ENCODE measurements at places on chromosomes 16 and 17.

- DNase-seq = no peak
These were observed 133.3 kb downstream of the PARN start for GRCh38 chr16:14496786-14497185.

DNA sequence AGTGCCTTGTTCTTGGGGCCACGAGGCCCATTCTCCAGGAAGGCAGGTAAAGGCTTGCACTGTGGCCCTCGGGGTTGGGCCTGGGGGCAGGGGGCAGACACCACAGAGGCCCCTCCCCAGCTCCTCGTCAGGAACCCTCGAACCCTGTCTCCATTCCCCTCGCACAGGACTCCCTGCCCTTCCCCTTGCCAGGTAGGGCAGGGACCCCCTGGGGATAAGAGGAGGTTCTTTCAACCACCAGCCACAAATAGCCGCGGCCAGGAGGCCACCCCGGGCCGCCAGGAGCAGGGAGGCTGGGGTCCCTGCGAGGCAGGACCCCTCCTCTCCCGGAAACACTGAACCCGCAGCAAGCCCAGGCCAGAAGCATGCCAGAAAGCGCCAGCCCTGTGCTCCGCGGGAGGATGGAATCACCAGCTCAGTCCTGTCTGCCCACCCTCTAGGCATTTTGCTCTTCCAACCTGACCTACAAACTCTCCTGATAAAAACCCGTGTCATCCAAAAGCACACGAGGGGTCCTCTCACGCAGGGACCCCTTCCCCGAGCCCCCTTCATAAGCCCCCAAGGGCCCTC is 45.6 kb downstream of the SLC47A1 start:
- no peak for DNase-seq

GRCh38 chr17:17060001-17060922 is 18.0 kb downstream of the MPRIP start:
- no peak for DNase-seq

DNA sequence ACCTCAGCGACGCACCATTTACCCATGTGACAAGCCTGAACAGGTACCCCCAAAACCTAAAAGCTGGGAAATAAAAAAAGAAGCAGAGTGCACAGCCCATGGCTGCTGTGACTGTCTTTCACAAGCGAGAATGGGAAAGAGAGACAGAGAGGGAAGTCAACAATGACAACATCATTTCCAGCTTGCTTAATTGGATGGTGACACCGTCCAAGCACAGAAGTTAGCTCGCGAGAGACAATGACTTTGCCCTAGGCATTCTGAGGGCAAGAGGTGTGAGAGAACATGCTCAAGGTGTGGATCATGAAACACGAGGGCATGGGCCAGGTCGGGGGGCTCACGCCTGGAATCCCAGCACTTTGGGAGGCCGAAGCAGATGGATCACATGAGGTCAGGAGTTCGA is 19.3 kb upstream of the NSMCE1 start:
- DNase-seq = no peak

- DNase-seq = peak; percentile 43
These were observed 527 bp downstream of the EIF5A start for GRCh38 chr17:7307686-7308624.
